ENCODE measurements at places on chromosomes 5 and 9. TPM values are rescaled to one million over a fixed set of nuclear protein-coding genes. Genes with fewer than 3 reads are reported as not detected.

DNA sequence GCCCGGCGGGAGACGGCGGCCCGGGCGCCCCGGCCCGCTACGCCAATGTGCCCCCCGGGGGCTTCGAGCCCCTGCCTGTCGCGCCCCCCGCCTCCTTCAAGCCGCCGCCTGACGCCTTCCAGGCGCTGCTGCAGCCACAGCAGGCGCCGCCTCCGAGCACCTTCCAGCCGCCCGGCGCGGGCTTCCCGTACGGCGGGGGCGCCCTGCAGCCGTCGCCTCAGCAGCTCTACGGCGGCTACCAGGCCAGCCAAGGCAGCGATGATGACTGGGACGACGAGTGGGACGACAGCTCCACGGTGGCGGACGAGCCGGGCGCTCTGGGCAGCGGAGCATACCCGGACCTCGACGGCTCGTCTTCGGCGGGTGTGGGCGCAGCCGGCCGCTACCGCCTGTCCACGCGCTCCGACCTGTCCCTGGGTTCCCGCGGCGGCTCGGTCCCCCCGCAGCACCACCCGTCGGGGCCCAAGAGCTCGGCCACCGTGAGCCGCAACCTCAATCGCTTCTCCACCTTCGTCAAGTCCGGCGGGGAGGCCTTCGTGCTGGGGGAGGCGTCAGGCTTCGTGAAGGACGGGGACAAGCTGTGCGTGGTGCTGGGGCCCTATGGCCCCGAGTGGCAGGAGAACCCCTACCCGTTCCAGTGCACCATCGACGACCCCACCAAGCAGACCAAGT is 723 bp downstream of the SNX18 start:
- H3K4me3 ChIP-seq, result peak overlapping the region; percentile 92
- peak; percentile 49 for DNase-seq
- no peaks in the 10 kb centered on the region for H3K27me3 ChIP-seq
- peaks cover 11% of the 10 kb centered on the region for H3K4me1 ChIP-seq
- H3K36me3 ChIP-seq, result peaks cover 23% of the 10 kb centered on the region

DNA sequence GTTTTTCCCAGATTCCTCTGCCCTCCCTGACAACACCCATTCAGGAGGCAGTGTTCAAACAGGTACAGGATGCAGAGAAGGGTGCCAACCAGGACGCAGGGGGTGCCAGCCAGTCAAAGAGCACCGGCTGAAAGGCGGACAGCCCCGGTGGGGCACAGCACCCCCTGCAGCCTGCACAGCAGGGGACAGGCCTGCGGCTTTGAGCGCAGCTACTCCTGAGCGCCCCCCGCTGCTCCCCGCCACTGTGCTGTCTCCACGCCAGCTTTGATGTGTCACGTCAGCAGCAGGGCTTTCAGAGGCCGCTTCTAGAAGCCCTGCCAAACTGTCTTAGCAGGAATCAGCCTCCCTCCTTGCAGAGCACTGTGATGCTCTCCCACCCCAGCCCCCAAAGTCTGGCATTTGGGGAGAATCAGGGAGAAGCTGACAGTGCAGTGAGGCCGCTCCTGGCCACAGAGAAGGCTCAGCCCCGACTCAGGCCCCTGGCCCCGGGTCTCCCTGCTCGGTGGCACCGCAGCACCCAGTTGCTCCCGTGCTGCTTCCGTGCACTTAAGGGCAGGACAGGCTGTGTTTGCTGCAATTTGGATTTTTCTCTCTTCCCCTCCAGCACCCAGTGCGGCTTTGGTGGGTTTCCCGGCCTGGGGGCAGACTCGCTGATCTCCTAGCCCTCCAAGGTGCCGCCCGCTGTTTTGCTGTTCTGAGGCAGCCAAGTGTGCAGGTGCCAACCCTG is 20.3 kb downstream of the AK8 start:
- peaks cover 36% of the 10 kb centered on the region for H3K27me3 ChIP-seq
- no peak overlapping the region for H3K4me3 ChIP-seq
- no peaks in the 10 kb centered on the region for H3K36me3 ChIP-seq
- peaks cover 8% of the 10 kb centered on the region for H3K4me1 ChIP-seq
- H3K27ac ChIP-seq, result peak overlapping the region; percentile 1
- peak; percentile 31 for DNase-seq

DNA sequence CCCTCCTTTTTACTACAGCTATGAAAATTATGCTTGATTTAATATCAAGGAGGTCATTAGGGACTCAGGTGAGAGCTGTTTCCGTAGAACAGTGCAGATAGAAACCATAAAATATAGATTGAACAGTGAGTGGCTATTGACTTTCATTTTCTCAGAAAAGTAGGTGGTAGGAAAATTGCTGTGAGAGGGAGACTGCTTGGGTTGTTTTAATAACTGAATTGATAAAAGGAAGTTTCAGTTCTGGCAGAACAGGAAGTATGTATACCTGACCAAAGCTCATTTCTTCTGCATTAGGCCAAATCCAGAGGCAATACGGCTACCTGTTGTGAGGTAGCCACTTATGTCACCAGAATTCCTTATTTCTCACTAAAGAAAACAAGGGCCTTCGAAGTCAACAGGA is 761.7 kb upstream of the ARRDC3 start:
- H3K4me1 ChIP-seq, result no peaks in the 10 kb centered on the region
- no peak for DNase-seq
- H3K27me3 ChIP-seq, result no peaks in the 10 kb centered on the region
- no peak overlapping the region for H3K4me3 ChIP-seq
- H3K36me3 ChIP-seq, result no peaks in the 10 kb centered on the region

The FCN1 gene
- not detected for total RNA-seq

The MARCHF11 gene
- total RNA-seq, result not detected

DNA sequence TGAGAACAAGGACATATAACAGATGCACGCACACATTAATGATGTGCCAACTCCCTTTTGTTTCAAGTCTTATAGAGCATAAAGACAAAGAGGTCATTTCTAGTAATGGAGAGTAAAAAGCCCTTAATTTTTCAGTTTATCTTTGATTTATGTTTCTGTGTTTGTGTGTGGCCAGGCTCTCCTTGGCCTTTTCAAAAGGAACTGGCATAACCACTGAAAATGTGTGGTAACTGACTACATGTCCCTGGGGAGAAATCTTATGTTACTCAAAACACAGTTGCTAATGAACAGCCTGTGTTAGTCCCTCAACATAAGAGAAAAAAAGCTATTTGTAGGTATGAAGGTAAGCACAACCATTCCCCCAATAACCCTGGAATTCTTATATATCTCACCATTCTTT is 47.6 kb upstream of the SHOC1 start:
- H3K4me3 ChIP-seq, result no peak overlapping the region
- no peaks in the 10 kb centered on the region for H3K36me3 ChIP-seq
- no peaks in the 10 kb centered on the region for H3K4me1 ChIP-seq
- H3K27ac ChIP-seq, result no peak overlapping the region
- no peak for DNase-seq

DNA sequence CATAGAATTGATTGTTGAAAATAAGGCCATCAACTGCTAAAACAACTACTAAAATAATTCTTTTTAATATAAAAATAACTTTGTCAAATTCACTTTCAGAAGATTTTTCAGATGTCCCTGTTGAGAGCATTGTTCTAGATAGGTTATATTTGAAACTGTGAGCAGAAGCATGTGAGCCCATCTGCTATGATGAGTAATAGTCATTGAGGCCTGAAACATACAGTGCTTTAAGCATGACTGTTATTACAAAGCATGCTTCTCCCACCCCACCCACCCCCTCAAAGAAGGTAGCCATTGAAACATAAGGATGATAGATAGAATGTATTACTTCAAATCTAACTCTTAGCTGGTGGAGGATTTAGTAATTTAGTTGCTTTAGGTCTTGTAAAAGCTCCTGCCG is 86.0 kb downstream of the UHRF2 start:
- peaks cover 28% of the 10 kb centered on the region for H3K36me3 ChIP-seq
- DNase-seq, result peak; percentile 85
- no peak overlapping the region for H3K4me3 ChIP-seq
- peaks cover 5% of the 10 kb centered on the region for H3K4me1 ChIP-seq

DNA sequence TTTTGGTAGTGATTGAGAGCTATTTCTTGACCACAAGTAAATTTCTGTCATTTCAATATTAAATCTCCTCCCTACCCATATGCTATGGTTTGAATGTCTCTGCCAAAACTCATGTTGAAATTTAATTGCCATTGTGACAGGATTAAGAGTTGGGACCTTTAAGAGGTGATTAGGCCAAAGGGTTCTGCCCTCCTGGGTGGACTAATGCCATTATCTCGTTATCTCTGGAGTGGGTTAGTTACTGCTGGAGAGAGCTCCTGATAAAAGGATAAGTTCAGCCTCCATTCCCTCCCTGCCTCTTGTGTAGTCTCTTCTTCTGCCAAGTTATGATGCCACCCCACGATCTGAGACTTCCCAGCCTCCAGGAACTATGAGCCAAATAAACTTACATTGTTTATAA is 3.6 kb upstream of the DRD1 start:
- H3K4me3 ChIP-seq, result no peak overlapping the region
- no peaks in the 10 kb centered on the region for H3K4me1 ChIP-seq
- DNase-seq, result no peak
- no peak overlapping the region for H3K27ac ChIP-seq
- no peaks in the 10 kb centered on the region for H3K36me3 ChIP-seq

The CAMK4 gene
- 4.8 TPM for total RNA-seq

GRCh38 chr9:130894546-130894945 is 2.1 kb downstream of the QRFP start:
- H3K27ac ChIP-seq, result no peak overlapping the region
- peaks cover 41% of the 10 kb centered on the region for H3K36me3 ChIP-seq
- no peak overlapping the region for H3K4me3 ChIP-seq
- DNase-seq, result no peak

- H3K4me3 ChIP-seq, result no peak overlapping the region
- H3K27ac ChIP-seq, result no peak overlapping the region
- no peak for DNase-seq
- H3K4me1 ChIP-seq, result no peaks in the 10 kb centered on the region
- no peaks in the 10 kb centered on the region for H3K36me3 ChIP-seq
- H3K27me3 ChIP-seq, result peaks cover 9% of the 10 kb centered on the region
Measured at GRCh38 chr9:99693888-99694287, 127.8 kb upstream of the NR4A3 start.

- DNase-seq, result no peak
- peaks cover 40% of the 10 kb centered on the region for H3K27me3 ChIP-seq
- H3K4me1 ChIP-seq, result no peaks in the 10 kb centered on the region
- no peaks in the 10 kb centered on the region for H3K36me3 ChIP-seq
Measured at GRCh38 chr5:77186652-77187370, 23.7 kb upstream of the PDE8B start.

The AGXT2 gene
- total RNA-seq, result not detected

DNA sequence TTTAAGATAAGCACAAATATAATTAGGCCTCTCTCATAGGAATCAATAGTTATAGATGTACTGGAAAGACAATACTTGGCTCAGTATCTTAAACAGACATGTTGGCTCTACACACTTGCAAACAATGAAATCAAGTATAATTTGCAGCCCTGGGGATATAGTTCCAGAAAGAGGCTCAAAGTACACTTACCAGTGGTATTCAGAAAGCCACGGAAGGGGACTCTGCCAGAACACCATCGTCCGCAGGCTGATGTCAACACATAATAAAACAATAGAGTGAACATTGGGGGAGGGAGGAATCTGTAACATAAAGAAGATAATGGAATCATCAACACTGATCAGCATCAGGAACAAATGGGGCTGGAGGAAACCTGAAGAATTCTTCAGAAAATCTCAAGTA is 31.2 kb upstream of the EBF1 start:
- no peak overlapping the region for H3K4me3 ChIP-seq
- no peak for DNase-seq
- peaks cover 14% of the 10 kb centered on the region for H3K27me3 ChIP-seq
- H3K27ac ChIP-seq, result no peak overlapping the region
- H3K36me3 ChIP-seq, result no peaks in the 10 kb centered on the region

DNA sequence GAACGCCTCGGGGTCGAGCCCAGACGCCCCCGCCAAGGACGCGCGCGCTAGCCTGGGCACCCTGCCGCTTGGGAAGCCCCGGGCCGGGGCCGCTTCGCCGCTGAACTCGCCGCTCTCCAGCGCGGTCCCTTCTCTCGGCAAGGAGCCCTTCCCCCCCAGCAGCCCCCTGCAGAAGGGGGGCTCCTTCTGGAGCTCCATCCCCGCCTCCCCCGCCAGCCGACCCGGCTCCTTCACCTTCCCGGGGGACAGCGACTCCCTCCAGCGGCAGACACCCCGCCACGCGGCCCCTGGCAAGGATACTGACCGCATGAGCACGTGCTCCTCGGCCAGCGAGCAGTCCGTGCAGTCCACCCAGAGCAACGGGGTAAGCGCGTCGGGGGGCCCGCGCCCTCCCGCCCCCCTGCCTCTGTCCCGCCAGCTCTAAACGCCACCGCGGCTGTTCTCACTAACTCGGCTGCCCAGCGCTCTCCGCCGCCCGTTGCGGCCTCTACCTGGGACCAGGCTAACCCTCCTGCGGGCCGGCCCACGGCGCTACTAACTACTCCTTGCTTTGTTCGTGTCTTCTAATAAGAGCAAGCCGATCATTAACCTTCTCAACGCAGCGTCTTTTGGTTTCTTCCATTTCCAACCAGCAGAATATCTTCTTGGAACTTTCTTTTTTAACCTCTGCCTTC is 93.6 kb upstream of the OTULINL start:
- peaks cover 18% of the 10 kb centered on the region for H3K4me1 ChIP-seq
- DNase-seq, result no peak
- H3K36me3 ChIP-seq, result peaks cover 81% of the 10 kb centered on the region
- H3K27me3 ChIP-seq, result no peaks in the 10 kb centered on the region
- H3K27ac ChIP-seq, result no peak overlapping the region

The ZFAND5 gene
- 35.8 TPM for total RNA-seq

DNA sequence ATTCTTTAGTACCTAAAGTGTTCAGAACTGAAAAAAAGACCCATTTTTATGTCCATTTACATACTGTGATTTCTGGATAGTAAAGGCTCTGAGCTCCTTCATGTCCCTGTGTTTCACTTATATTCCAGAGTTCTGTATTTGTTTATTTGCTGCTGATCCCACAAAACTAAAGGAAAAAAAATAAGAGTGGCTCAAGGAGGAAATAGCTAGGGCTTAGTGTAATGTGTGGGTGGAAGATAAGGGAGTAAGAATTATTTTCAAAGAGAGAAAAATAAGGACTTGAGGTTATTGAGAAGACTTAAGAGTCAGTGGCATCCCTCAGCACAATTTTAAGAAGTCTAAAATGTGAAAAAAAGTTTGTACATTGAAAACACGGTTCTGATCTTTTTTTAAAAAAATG is 46.0 kb downstream of the ENTREP1 start:
- H3K27me3 ChIP-seq, result no peaks in the 10 kb centered on the region
- DNase-seq, result peak; percentile 41
- H3K36me3 ChIP-seq, result no peaks in the 10 kb centered on the region
- no peaks in the 10 kb centered on the region for H3K4me1 ChIP-seq

- no peak overlapping the region for H3K4me3 ChIP-seq
- DNase-seq, result no peak
- peaks cover 2% of the 10 kb centered on the region for H3K27me3 ChIP-seq
- H3K27ac ChIP-seq, result no peak overlapping the region
- peaks cover 12% of the 10 kb centered on the region for H3K4me1 ChIP-seq
Measured at GRCh38 chr5:73263001-73263710, 90.2 kb downstream of the TMEM174 start.

- H3K27me3 ChIP-seq, result peaks cover 3% of the 10 kb centered on the region
- no peaks in the 10 kb centered on the region for H3K36me3 ChIP-seq
- no peak overlapping the region for H3K27ac ChIP-seq
- no peak overlapping the region for H3K4me3 ChIP-seq
- DNase-seq, result no peak
Measured at GRCh38 chr5:31990701-31991110, 183.4 kb downstream of the GOLPH3 start.

The SOWAHA gene
- total RNA-seq, result not detected

- H3K4me1 ChIP-seq, result peaks cover 19% of the 10 kb centered on the region
- H3K36me3 ChIP-seq, result peaks cover 4% of the 10 kb centered on the region
- no peaks in the 10 kb centered on the region for H3K27me3 ChIP-seq
- DNase-seq, result peak; percentile 97
- H3K4me3 ChIP-seq, result no peak overlapping the region
Measured at GRCh38 chr5:72138943-72139521, 31.8 kb downstream of the MAP1B start.
